Activated T-helper 9 cell treated with anti-CD3 and anti-CD28 coated beads, Interleukin-2, amount 50 U/mL, for 16 hours (primary cell): ENCODE measurements at places on chromosomes 4 and X.

GRCh38 chr4:40058854-40059253, 2.2 kb downstream of the N4BP2 start:
- DNase-seq = no peak

DNA sequence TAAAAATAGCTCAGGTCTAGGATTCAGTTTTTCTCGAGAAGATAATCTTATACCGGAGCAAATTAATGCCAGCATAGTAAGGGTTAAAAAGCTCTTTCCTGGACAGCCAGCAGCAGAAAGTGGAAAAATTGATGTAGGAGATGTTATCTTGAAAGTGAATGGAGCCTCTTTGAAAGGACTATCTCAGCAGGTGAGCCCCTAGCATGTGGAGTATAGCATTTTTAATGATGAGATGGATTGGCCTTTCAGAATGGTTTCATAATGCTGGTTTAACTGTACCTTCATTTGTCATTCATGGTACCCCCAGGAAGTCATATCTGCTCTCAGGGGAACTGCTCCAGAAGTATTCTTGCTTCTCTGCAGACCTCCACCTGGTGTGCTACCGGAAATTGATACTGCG, 79.4 kb downstream of the SLC10A6 start:
- no peak for DNase-seq

GRCh38 chr4:141294306-141294705, 73.6 kb downstream of the ZNF330 start:
- no peak for DNase-seq

DNA sequence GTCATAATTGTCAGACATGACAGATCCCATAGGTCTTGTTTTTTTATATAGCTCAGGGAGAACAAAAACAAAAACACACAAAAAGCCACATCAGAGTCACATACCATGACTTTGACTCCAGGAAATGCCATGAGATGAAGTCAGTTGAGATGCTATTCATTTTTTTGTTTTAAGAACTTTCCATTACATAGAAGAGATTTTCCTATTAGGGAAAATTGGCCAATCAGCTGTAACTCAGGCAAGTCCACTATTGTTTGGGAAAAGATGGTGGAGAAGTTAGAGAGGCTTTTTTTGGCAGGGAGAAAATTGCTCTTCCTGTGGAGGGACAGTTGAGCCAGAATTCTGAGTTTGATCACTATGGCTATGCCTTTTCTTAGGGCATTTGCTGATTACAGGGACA, 72.6 kb downstream of the SMARCA5 start:
- DNase-seq = no peak

DNA sequence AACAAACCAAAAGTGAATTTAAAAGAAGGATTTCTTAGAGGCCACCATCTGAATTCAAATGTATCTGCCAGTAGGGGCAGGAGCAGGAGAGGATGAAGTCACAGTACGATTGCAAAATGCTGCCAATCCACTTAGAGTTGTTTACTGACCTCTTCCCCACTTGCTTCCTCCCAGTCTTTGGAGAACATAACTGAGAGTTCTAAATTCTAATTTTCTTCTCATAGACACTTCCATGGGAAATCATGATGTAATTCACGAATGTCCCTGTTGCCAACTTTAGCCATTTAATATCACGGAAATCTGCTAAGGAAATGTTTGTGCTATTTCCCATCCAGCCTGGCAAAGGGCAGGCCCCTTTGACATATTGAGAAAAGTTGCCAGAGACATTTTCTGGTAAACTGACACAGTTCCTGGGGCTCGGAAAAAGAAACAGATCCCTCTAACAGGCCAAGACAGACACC, 33.6 kb upstream of the NOCT start:
- DNase-seq = no peak

DNA sequence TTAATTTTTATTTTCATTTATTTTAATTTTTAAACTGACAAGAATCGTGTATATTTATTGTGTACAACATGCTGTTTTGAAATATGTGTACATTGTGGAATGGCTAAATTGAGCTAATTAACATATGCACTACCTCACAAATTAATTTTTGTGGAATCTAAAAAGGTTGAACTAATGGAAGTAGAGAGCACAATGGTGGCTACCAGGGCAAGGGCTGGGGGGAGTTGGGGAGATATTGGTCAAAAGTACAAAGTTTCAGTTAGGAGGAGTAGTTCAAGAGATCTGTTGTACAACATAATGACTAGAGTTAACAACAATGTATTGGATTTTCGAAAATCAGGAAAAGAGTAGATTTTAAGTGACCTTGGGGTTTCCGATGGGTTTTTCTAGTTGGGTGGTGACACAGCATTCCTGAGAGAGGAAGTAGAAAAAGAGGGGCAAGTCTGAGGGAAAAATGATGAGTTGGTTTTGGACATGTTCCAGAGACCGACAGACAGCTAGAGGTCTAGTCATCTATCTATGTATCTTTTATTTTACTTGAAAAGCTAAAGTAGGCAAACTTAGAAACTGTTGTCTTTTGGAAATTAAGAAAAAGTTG, 23.2 kb downstream of the APOO start:
- DNase-seq = no peak

- no peak for DNase-seq
Measured at GRCh38 chrX:66489339-66489738, 149.5 kb downstream of the EDA2R start.
